ENCODE measurements at places on chromosomes 16 and 17.

DNA sequence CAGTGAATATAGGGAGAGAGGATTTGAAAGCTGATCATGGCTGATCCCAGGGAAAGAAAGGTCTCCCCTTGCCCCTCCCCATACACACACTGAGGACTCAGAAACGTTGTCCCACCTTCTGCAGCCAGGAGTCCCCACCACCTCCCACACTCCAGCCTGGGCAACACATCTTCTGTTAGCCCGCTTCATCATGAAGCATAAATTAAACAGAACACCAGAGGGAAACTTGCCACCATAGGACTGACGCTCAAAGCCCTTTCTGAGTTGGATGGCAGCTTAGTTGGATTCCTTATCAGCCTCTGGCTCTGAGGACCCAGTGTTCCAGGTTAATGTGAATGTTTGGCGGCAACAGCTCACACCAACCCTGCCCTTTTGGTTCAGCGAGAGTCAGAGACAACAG, 33.9 kb downstream of the ARHGAP27 start:
- DNase-seq, result no peak

GRCh38 chr17:27554152-27554551, 76.8 kb upstream of the LGALS9 start:
- no peak for DNase-seq

GRCh38 chr16:75246504-75247205, 4.8 kb downstream of the BCAR1 start:
- DNase-seq, result no peak

GRCh38 chr17:69947027-69947759, 127.8 kb upstream of the KCNJ16 start:
- DNase-seq, result no peak

GRCh38 chr17:78125138-78125913, 3.2 kb downstream of the TMC6 start:
- DNase-seq, result no peak

DNA sequence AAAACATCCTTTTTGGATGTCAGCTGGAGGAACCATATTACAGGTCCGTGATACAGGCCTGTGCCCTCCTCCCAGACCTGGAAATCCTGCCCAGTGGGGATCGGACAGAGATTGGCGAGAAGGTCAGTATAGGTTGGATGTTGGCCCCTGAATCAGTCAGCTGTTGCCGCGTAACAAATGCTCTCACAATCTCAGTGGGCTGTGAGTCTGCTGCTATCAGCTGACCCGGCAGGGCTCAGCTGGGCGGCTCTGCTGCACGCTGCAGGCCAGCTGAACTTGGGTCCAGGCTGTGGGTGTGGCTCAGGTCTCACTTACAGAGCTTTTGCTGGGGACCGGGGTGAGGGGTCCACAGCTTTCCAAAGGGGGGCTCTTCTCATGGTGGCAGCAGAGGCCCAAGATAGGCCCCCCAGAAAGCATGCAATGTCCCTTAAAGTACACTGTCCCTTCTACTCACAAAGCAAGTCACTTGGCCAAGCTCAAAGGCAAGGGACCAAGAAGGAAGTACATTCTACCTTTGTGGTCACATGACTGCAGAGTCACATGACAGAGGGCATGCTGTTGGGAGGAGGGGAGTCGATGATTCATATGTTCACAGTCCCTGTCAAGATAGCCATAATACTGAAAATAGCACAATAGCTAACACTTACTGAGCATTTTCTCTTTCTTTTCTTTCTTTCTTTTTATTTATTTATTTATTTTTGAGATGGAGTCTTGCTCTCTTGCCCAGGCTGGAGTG, 134.2 kb downstream of the ABCC1 start:
- no peak for DNase-seq

DNA sequence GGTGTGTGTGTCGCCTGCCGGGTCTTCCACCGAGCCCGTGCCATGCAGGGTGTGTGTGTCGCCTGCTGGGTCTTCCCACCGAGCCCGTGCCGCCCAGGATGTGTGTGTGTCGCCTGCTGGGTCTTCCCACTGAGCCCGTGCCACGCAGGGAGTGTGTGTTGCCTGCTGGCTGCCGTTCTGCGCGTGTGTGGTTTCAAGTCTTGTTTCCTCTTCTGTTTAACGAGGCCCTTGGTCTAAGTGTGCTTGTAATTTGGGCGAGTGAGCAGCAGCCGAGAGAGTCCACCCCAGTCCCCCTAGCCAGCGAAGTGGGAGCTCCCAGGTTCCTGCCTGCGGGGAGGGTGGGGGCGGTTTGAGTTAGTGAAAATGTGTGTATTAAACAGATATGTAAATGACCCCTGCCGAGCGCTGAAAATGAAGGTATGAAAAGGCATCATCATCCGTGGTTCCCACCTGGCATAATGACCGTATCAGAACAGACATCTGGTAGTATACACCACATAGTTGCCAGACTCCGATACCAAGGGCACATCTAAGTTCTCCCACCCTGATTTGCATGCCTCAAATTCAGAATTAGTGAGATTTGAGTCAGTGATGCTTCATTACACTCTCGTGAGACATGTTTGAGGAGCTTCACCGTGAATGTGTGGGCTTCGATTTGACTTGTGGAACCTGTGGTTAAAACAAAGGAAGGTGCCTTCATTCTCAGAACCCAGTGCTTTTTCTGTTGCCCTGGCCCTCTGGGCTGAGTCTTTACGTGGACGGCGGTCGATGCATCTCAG, 114.5 kb upstream of the CHMP6 start:
- no peak for DNase-seq

GRCh38 chr17:11031787-11032186, 193.9 kb upstream of the PIRT start:
- DNase-seq, result no peak

DNA sequence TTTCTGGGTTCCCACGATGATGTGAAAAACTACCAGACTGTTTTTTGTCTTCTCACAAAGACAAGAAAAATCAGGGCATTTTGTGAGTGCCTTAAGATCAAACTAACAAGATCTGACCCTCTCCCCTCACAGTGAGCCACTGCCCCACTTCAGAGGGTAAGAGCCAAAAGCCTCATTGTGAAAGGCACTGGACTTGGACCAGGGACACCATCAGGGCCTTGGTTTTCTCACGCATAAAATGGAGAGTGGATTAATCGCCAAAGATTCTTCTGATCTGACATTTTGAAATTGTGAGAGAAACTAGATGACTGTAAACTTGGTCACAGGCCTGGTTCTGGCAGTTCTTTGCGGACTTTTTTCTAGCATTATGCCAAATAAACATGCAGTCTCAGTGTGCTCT, 21.0 kb upstream of the ENDOV start:
- no peak for DNase-seq

- no peak for DNase-seq
Measured at GRCh38 chr17:76690596-76691280, 20.0 kb downstream of the MXRA7 start.

DNA sequence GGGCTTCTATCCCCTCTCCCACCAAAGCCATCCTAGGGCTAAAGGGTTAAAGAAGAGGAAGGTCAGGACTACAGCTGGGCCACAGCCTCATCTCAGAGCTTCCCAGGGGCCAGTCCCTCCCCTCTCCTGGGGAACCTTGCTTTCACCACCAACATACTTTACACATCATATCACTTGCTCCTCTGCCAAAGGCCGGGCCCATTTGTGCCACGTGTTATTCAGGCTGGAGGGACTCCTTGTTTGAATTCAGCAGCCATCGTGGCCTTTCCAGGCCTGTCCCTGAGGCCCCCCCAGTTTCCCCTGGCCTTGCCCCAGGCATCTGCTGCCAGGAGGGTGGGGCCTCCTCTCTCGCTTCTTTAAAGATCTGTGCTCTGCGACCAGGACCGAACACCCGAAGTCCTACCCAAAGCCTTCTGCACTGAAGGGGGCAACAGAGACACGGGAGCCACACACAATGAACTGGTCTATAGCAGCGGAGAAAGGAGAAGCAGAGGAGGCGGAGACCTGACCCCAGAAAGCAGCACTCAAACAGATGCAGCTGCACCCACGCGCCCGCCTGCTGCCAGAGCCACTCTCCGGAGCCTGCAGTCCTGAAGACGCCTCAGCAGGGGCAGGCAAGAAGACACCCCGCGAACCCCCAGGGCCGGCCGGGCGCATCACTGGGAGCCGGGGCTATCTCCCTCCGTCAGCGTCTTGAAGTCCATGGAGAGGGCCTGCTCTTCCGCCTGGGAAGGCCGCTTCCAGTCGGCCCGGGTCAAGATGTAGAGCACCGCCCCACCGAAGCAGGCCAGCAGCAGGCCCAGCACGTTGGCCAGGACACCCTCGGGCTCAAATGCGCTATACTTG, 12.1 kb downstream of the CYB561 start:
- DNase-seq, result no peak

GRCh38 chr16:8137606-8138005, 452.7 kb downstream of the TMEM114 start:
- no peak for DNase-seq

GRCh38 chr17:67682196-67682595, 35.5 kb upstream of the NOL11 start:
- no peak for DNase-seq

GRCh38 chr16:74931445-74931844, 53.5 kb downstream of the WDR59 start:
- no peak for DNase-seq

DNA sequence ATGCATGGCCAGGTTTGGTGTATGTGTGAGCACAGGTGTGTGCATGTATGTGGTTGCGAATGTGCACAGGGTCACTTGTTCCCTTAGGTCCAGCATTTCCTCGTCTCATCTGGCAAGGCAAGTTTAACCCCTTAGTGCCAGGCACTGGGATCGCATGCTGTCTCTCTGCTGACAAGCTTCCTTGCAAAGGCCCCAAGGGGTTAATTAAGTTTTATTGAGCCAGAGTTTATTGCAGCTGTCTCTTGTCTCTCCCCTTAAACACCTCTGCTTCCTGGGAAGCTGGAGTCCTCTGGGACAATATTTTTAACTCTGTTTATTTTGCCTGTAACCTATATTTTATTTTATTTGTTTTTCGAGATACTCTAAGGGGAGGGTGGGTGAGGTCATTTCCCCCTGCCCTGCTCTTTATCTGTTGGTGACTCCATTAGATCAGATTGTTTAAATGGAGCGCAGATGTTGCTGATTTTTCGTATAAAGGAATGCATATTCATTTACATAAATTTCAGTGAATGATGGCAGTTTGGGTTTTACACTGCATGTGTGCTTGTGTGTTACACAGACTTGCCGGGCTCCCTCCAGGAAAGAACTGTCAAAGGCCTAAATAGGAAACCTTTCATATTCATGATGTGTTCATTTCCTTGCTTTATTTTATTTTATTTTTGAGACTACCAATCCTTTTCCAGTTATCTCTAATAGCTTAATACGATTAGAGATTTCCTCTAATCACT, 99.7 kb downstream of the CBLN1 start:
- DNase-seq, result no peak

DNA sequence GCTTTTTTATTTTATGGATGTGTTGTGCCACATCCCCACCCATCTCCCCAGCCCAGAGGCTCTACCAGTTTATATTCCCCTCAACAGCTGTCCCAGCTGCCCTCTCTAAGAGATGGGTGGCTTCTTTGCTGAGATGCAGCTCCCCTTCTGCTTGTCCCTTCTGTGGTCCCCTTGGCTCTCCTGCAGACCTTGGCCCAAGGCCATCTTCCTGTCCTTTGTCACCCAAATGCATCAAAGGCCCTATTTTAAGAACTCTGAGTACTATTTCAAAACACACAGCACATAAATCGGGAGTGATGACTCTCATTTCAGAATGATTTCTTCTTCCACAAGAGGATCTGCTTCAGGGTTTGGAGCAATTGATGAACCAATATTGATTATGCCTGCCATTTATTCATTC, 85.3 kb downstream of the SPACA3 start:
- no peak for DNase-seq

- no peak for DNase-seq
Measured at GRCh38 chr17:30964876-30965275, 6.0 kb upstream of the RNF135 start.

DNA sequence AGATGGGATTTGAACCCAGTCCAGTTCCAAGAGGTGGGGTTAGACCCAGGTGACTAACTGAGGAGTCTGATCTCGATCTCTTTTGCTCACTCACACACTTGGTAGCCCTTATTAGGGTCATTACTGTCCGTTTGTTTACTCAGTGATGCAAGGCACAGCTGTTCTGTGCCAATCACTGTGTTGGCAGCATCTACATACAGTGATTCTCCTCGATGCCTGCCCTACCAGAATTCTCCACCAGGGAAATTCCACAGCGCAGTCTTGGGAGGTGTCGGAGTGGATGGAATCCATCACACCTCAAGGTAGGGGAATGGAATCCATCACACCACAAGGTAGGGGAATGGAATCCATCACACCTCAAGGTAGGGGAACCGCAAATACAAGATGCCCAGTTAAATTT, 279.6 kb downstream of the MAF start:
- DNase-seq, result no peak

GRCh38 chr16:72935896-72936295, 112.0 kb downstream of the ZFHX3 start:
- no peak for DNase-seq

GRCh38 chr16:30744183-30744582, 4.0 kb upstream of the PHKG2 start:
- no peak for DNase-seq

DNA sequence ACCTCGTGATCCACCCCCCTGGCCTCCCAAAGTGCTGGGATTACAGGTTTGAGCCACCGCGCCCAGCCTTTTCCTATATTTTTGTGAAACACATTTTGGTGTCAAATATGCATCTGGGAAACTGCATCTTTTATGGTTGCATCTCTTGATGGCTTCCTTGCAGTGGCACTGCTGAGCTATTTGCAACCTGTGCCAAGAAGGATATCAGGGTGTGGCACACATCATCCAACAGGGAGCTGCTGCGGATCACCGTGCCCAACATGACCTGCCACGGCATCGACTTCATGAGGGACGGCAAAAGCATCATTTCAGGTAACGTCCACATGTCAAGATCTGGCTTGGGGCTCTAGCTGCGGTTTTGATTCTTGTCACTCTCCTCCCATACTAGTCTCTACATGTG, 16.8 kb upstream of the USP43 start:
- DNase-seq, result no peak

DNA sequence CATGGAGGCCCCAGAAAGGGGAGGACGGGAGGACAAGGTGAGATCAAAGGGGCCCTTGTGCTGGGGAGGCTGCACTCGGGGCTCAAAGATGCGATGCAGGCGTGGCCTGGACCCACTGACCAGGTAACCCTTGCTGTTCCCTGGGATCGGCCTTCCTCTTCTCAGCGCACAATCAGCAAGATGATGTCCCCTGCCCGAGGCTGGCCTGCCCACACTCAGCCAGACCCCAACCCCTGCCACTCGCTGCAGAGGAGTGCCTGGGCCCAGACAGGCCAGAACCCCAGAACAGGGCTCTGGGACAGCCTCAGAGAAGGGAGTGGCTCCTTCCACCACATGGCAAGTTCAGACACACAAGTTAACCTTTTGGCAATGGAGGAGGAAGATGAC, 14.8 kb downstream of the KIFC3 start:
- DNase-seq, result no peak

Measured in stimulated activated CD8-positive, alpha-beta memory T cell treated with anti-CD3 and anti-CD28 coated beads, Interleukin-7, amount 100 ng/mL, for 1 hour (primary cell).